Stimulated activated CD8-positive, alpha-beta memory T cell treated with anti-CD3 and anti-CD28 coated beads, Interleukin-4, amount 100 ng/mL, for 4 hours (primary cell): ENCODE measurements at places on chromosomes 5 and 9.

- no peak for DNase-seq
Observed at GRCh38 chr9:130681769-130682420, 11.7 kb upstream of the EXOSC2 start.

DNA sequence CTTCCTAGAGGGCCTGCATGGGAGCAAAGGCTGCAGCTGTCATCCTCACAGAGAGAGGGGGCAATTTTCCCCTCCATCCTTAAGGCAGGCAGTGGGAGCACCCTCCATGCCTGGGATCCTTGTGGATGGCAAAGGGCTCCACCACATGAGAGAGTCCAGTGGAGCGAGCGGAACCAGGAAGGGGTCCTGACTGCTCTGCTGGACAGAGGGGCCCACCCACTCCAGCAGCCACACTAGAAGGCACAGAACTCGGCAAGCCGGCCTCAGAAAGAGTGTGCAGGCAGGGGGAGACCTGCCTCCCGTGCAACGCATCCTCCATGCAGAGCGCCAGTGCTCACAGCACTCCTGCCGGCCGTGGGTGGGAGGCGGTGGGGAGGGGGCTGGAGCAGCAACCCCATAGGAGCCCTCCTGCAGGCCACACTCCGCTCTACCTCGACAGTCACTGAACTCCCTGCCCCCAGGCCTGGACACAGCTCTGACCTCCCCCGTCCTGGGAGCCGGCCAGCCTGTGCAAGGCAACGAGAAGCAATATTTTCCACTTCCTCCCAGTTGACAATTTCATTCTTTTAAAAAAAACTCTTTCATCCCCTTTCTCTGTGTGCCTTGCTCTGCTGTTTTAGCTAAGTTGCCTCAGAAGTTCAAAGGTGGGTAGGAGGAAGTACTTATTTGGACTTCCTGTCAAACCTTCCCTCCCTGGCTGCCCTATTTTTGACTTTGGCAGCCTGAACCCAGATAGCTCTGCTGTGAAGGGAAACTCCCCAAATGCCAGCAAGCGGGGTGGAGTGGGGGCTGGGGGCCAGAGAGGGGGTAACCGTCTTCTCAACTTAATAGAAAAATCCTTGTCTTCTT lies 5.3 kb upstream of the LCP2 start:
- no peak for DNase-seq

DNA sequence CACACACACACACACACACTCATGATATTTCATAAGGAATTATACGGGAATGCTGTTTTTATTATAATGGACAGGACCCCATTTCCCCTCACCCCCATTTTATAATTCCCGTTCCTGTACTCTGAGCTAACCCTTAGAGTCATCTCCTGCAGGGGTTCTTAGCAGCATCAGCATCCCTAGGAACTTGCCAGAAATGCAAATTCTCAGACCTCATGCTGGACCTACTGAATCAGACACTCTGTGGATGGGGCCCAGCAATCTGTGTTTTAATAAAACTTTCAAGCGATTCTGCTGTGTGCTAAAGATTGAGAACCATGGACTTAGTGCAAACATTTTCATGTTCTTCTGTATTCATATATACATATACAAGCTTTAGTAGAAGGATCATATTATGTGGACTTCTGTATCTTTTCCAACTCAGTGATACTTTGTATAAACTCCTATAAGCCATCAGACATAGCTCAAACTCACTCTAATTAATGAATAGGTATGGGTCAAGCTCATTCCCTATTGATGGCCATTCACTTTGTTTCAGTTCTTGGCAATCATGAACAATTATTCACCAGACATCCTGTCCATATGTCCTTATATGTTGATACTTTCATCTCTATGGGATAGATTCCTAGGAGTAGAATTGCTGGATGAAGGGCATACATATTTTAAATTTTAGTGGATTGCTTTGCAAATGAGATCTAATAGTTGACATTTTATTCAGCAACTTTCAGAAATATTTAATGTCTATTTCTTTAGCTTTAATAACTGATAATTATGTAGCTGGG lies 65.5 kb downstream of the ARHGEF28 start:
- DNase-seq: no peak

DNA sequence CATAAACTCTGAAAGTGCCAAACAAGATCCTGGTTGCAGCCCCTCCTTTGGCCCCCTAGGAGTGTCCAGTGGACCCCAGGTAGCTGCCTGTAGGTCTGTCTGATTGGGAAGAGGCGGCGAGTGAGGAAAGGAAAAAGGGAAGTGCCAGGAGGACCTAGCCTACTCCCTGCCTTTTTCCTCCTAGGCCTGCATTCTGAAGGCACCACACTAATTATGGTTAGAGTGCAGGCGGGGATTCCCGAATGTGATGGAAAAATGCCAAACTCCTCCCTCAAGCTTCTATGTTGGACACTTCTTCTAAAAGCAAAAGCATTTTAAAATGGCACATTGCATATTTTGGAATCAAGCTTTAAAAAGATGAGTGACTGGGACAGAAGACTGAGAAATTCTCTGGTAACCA lies 83.2 kb upstream of the SMIM15 start:
- DNase-seq: no peak

DNA sequence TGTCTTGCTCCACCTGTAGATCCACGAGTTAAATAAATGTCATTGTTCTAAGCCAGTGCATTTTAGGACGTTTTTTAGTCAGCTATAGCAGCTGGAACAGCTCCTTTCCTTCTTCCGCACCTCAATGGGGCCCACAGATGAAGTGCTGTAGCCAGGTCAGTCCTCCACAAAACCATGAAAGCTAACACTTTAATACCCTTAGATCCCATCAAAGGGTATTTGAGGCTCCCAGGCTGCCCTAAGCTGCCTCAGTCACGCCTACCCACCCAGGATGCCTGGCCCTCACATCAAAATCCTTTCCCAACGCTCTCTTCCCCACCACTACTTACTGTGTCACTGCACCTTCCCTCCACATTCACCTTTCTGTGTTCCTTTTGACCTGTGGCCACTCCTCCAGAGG lies 44.1 kb upstream of the ACO1 start:
- no peak for DNase-seq

DNA sequence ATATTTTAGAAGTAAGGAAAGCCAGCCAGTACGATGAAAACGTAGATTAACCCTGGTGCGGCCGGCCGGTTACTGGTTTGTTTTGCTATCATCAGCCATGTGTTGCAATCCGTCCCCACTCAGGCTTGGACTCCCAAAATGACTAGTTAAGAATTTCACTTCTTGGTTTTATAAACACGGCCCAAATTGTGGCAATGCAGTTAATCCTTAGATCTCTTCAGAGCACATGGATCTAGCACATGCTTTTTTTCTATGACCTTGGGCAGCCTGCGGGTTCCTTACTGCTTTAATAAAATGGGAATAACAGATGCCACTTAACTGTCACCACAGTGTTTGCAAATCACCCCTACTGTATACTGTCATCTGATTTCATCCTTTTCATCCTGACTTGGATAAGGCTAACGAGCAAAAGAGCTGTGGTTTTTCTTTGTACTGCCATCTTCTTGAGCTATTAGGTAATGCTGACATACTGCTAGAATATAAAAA lies 1.5 kb downstream of the NDFIP1 start:
- DNase-seq: no peak

DNA sequence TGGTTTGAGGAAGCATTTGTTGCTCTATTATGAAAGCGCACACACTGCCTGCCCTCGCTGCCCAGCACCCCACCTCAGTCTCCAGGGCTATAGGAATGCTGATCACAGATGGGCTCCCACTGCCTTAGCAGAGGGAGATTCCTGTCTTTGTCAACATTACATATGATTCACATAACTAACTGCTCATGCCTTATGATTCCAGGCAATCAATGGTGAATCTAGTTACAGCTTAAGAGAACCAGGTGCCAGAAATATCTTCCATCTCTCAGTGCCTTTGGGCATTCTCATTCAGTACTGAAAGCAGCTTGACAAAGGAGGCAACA lies 458.9 kb upstream of the C9orf72 start:
- no peak for DNase-seq

DNA sequence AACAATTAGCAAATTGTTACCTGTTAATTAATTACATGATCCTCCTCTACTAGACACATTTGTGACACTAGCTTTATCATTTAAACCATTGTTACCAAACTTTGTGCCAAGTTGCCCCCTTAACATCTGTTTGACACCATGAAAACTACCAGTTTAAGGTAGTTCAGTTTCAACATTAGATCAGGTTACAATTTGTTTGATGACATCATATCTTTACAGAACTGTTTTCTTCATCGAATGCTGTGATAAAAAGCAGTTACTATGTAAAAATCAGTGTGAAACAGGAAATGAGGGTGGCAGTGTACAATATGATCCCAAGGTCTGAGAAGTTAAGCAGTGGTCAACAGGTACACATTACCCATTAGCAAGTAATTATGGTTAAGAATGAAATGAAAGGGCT lies 17.7 kb downstream of the GIN1 start:
- no peak for DNase-seq

GRCh38 chr5:159669559-159669958 lies 246.7 kb upstream of the ADRA1B start:
- DNase-seq: no peak

DNA sequence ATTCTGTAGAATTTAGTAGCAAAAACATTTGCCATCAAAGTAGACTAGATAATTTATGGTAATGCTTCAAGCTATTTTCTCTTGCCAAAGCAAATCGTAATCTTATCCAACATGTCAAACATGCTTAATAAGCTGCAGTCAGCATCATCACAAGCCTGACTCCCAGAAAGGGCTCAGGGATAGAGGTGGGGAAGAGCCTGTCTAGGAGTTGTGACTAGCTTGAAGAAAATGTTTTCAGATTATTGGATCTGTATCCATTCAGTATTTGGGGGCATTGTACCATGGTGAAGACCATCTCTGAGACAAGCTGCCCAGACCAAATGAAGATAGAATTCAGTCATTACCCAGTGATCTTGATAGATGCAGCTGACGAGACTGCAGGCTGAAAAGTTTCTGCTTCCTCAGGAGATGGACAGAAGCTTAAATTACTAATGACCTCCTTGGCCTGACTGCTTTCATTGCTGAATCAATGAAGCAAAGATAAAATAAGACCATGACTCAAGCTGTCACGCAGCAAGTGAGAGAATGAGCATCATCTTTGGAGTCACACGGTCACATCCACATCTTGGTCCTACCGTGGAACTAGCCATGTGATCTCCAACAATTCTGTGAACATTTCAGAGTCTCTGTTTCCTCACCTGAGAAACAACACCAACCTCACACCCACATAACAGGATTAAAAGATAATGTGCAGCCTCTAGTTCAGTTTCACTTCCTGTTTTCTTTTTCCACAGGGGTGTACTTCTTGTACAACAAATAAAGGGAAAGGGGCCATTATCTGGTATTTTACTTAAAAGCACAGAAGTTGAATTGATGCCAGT lies 9.4 kb downstream of the ERAP2 start:
- no peak for DNase-seq

- DNase-seq: no peak
Observed at GRCh38 chr5:126599499-126599898, 1.2 kb upstream of the PHAX start.

DNA sequence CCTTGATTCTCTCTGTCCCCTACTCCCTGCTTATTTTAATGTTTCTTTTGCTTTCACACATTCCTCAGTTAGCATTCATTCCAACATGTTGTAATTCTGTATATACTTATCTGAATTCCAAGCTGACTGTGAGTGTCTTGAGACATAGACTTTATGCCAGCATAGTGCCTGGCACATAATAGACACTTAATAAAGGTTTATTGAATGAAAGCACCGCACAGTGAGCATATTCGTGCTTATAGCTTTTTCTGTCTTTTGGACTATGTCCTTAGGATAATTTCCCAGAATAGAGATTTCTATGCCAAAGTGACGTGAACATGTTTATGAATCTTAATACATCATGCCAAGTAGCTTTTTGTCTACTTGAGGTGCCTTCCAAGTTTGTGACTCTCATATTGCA lies 174.6 kb downstream of the CD180 start:
- no peak for DNase-seq

DNA sequence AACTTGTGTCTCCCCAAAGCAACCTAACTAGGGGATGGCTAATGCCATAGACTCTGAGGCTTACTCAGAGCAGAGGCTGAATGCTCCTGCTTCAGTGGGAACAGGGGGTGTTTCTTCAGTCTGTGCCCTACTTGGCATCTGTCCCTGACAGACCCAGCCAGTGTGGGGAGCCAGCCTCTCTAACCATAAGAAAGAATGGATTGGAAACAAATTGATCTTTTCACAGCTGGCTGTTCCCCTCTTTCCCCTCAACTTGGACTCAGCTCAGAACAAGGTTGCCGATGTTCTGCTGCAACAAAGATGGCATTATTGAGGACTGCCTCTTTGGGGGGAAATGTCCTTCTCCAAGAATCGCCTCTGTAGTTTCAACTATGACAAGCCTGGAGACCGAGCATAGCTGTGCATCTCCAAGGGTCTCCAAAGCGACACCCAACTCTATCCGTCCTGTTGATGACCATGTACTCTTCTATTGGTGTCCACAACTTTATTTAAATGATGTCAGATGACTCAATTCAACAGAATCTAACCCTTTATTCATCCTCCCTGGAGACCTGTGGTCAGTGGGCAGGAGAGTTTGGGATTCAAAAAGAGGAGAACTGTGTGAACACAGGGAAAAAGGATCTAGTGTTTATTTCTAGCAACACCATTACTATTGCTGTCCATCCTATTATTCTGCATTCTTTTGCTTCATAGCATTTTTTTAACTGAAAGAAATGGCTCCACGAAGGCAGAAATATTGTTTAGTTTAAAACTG lies 24.7 kb upstream of the TNC start:
- no peak for DNase-seq

DNA sequence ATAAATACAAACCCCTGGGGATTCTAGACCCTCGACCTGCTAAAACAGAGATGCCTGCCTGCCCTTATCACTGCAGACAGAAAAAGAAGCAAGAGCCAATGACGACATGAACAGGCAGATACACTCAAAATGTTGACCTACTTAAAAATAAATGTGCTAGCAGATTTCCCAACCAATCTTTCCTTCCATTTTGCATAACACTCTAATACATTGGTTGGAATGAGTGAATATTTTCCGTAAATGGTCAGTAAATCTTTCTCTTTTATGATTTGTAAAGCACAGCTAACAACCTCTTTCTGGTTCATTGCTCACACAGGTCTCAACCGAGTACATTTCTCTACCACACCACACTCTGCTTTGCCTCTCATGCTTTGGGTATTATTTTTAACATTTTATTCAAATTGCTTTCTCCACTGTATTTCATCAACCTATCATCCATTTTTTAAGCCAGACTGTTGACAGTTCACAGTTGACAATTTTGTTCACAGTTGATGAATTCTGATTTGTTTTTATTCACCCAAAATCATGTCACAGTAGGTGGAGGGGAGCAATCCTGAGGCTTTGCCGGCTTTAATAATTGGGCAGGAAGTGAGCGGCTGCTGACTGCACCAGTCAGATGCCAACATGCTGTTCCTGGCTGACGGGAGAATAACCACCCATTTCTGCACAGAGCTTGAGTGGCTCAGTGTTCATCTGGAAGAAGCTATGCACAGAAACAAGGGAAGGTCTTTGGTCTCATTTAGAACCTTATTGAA lies 426.6 kb downstream of the SPOCK1 start:
- DNase-seq: no peak

GRCh38 chr9:69750085-69750484 lies 9.7 kb downstream of the PTAR1 start:
- no peak for DNase-seq

DNA sequence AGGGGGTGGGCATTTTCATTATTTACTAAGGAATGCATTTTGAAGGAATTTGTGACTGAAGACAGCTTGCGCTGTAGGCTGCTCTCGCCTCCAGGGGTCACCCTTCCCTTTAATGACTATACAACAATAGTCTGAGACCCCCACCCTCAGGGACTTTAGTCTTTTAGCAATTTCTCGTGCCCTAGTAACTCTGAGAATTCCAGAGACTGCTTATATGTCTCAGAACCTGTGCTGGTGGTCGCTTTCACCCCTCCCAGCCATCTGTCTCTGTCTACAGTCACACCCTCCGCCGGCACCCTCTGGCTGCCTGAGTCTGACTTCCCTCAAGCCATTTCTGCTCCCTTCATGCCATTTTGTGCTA lies 671.4 kb downstream of the NR2F1-AS1 start:
- DNase-seq: no peak
